ENCODE measurements at places on chromosomes 16 and 17. TPM values are rescaled to one million over a fixed set of nuclear protein-coding genes. Genes with fewer than 3 reads are reported as not detected.

- no peak for DNase-seq
Measured at GRCh38 chr17:49775546-49776260, 11.8 kb upstream of the FAM117A start.

GRCh38 chr17:77843896-77844295 lies 114.6 kb upstream of the TNRC6C start:
- DNase-seq: no peak

GRCh38 chr16:87806641-87807546 lies 41.1 kb upstream of the KLHDC4 start:
- no peak for DNase-seq

DNA sequence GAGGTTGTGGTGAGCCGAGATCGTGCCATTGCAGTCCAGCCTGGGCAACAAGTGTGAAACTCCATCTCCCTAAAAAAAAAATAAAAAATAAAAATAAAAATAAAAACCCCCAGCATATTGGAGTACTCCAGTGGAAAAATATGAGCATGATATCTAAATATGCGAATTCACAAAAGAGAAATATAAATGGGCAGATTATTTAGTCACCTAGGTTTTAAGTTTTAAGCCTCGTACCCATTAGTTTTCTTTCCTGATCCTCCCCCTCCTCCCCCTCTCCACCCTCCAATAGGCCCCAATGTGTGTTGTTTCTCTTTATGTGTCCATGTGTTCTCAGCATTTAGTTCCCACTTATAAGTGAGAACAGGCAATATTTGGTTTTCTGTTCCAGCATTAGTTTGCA lies 62.3 kb downstream of the GP2 start:
- no peak for DNase-seq

- no peak for DNase-seq
Measured at GRCh38 chr16:88911136-88911945, 44.9 kb upstream of the PABPN1L start.

DNA sequence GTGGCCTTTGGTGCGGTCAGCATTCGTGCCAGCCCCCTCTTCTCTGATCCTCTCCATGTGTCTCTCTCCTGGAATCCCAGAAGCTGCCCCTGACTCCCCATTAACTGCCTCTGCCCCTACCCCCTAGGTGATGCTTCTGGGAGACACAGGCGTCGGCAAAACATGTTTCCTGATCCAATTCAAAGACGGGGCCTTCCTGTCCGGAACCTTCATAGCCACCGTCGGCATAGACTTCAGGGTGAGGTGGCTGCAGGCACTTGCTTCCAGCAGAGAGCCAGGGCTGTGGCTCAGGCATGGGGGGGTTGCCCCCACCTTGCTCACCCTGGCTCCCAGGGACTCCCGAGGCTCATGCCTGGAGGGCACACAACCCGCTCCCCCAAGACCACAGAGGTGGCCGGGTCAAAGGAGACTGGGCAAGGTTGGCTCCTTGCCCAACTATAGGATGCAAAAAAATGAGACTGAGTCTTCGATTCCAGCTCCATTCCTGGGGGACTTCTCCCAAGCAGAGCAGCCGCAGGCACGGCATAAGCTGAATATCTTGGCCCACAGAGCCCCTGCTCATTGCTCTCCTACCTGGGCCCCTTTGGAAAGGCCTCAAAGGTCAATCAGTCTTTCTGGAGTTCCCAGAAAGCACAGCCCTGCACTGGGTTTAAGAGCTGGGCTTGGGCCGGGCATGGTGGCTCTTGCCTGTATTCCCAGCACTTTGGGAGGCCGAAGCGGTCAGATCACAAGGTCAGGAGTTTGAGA lies 3.8 kb downstream of the RAB37 start:
- no peak for DNase-seq

DNA sequence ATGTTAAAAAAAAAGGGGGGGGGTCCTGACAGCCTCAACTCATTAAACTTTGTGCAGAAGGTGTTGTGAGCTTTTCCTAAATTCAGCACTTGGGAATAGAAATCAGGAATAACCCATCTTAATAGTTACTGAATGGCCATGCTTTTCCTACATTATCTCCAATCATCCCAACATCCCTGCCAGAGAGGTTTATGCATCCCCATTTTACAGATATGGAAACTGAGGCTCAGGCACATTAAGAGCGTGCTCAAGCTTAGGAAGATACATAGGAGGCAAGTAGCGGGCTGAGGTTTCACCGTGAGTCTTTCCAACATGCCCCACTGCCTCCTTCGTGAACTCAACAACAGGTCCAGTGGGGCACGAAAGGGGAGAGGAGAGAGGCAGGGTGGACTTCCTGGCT lies 78.4 kb downstream of the C17orf67 start:
- DNase-seq: no peak

GRCh38 chr16:88781140-88782077 lies 3.6 kb downstream of the PIEZO1 start:
- DNase-seq: no peak

- no peak for DNase-seq
Measured at GRCh38 chr17:29379084-29379991, 10.8 kb upstream of the TAOK1 start.

DNA sequence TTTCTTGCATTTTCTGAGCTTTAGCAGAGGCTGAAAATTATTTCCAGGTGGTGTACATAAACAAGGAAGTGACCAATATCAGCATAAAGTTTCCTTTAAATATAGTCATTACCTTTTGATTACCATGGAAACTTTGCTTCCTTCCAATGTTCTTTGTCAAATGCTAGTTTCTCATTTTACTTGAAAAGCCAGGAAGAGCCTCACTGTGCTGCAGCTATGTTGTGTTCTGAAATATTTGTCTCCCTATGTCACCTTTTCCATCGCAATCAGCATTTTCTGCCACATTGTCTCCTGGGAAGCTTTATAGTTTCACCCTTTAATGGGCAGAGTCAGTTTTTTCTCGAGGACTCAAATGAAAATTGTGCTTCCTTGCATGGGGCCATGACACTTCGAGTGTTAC lies 496.0 kb downstream of the CDH8 start:
- DNase-seq: no peak

GRCh38 chr16:55955424-55955823 lies 80.3 kb upstream of the CES5A start:
- no peak for DNase-seq

GRCh38 chr17:1434150-1434549 lies 21.9 kb downstream of the CRK start:
- no peak for DNase-seq

GRCh38 chr17:73788111-73788510 lies 143.9 kb upstream of the SDK2 start:
- no peak for DNase-seq

TNRC6C gene
- 11.5 TPM for polyA plus RNA-seq

DNA sequence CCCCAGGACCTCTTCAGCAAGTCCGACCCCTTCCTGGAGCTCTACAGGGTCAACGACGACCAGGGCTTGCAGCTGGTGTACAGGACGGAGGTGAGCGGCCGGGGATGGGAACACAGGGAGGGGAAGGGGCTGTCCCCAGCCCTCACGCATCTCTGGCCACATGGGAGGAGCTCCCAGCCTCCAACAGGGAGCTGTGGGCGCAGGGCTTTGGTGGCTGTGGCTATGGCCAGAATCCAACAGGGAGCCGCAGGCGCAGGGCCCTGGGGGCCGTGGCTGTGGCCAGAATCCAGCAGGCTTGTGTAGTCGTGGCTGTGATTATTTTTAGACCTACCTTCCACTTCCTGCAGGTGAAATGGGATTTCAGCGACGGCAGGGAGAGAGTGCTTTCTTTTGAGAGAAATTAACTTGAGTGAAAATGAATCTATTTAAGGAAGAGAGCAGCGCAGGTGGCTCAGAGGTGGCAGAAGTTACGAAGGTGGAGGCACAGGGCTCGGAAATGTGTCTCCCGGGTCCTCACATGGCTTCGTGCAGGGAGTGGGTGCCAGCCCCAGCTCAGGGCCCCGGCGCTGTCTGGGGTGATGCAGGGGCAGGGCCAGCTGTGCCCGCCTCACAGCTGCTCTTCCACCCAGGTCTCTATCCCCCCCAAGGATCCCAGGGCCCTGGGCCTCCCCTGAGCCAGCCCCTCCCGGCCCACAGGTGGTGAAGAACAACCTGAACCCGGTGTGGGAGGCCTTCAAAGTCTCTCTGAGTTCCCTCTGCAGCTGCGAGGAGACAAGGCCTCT lies 9.4 kb downstream of the CPNE7 start:
- DNase-seq: no peak

KLHL10 gene
- 0.26 TPM for polyA plus RNA-seq

NUDT21 gene
- polyA plus RNA-seq: 125 TPM

- DNase-seq: no peak
Measured at GRCh38 chr17:36683387-36683786, 82.0 kb downstream of the MRM1 start.

PSKH1 gene
- 40.9 TPM for polyA plus RNA-seq

DNA sequence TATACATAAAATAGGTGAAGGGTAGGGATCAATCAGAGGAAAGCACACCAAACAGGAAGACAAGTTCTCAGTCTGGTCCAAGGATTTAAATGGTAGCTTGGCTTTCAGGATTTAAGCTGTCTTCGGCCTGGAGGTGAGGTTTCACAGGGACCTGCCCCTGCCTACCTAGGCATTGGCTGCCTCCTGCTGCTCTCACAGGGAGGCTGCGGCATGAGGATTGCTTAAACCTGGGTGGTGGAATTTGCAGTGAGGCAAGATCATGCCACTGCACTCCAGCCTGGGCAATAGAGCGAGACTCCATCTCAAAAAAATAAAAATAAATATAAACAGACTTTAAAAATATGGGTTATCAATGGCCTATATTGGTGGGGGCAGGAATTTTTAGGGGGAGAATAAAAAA lies 114.5 kb downstream of the GAS7 start:
- no peak for DNase-seq

ABCA9 gene
- polyA plus RNA-seq: 2.2 TPM

DNA sequence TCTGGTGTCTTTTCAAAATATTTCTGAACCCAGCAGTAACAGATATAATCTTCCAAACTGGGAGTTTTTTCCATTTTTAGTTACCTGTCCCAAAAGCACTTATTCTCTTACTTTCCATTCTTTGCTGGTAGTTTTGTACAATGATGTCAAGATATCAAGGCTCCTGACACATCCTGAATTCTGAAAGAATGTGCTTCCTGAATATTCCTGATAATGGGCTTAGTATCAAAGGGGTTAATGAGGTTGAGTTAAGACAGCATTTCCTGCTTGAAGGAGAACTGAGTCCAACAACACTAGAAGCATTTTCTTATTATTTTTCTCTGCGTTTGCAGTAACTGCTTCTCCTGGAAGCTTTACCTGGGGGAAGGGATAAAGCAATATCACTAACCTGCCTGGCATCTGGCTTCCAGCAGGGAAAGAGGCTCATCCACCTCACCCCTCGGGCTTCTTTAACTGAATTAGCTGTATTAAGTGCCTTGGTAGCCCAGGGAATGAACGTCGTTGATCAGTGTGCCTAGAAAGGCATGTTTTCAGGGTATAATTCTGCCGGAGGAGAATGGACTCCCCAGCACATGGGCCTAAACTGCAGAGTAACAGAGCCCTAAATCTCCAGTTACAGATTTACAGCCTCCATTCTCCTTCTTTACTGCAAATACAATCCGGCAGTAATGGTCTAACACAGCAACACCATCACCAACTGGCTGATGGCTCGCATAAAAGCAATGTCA lies 134.4 kb downstream of the SNX11 start:
- DNase-seq: no peak

CCL7 gene
- not detected for polyA plus RNA-seq

GRCh38 chr17:81967533-81968395 lies 6.8 kb upstream of the NOTUM start:
- DNase-seq: no peak

DNA sequence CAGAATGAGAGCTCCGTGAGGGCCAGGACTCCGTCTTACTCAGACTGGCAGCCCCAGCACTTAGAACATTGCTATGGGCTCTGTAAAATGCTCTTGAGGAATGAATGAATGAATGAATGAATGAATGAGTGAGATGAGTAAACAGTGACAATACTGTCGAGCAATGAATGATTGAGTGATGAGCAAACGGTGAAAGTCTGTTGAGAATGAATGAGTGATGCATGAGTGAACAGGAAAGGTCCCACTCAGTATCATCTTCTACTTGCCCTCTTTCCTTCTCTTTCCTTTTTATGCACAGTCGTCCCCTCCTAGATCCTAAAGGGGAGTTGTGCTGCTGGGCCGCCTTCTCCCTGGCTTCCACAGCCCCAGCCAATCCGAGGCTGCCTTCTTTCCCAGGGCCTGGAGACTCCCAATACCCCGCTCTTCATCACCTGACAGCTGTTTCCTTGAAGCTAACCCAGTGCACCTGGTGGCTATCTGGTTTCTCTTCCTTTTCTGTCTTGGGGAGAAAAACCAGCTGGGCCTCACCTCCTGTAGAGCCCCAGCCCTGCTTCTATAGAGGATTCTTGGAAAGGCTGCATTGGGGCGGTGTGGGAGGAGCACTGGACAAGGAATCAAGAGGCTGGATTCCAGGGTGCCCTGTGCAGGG lies 32.7 kb upstream of the CACNG1 start:
- DNase-seq: no peak

DNA sequence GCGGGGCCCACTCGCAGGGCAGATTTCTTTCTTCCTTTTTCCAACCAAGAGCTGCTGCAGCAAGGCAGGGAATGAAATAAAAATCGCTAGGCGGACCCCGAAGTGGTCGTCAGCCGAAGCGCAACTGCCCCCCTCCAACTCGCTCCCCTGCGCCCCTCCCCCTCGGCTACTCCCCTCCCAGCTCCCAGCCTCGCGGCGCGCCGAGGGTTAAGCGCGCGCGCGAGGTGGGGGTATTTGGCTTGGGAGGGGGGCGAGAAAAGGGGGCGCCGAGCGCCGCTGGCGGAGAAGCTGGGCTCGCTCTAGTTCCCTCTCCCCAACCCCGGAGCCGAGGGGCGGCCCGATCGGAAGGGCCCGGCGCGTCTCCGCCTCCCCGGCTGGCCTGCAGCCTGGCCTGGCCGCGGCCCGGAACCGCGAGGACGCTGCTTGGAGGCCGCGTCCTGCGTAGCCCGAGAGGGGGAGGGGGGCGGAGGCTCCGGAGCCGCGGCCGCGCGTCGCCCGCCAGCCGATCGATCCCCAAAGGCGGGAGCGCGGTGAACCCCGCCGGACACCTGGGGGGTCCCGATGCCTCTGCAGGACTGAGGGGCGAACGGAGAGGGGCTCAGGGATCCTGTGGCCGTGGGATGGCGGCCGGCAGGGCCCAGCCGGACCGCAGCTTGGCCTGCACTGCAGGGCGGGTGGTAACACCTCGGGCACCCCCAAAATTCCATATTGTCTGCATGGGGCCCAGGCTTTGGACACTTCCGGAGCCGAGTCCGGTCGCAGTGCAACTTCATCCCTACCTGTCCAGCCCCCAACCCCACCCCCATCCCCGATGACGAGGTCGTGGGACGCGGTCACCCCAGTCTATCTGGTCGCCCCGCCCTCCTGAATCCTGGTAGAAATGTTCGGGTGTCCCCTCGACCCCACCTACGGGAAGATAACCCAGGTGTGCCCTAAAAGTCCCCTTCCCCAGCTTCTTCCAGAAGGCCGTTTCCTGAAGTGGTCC lies 4.9 kb upstream of the CBX4 start:
- DNase-seq: no peak

- DNase-seq: no peak
Measured at GRCh38 chr17:69117855-69118784, 23.6 kb downstream of the ABCA6 start.

Measured in renal cortex interstitium (tissue), 15 donors.